ENCODE measurements at places on chromosomes 16 and 17. TPM values are rescaled to one million over a fixed set of nuclear protein-coding genes. Genes with fewer than 3 reads are reported as not detected.

The MYH3 gene
- 0.88 TPM for total RNA-seq

The LITAFD gene
- not detected for total RNA-seq

The VTN gene
- total RNA-seq = 0.06 TPM

The SBK1 gene
- under 0.01 TPM for total RNA-seq

The TBX2 gene
- total RNA-seq = 0.13 TPM

The TMEM220 gene
- 1.1 TPM for total RNA-seq

The TAC4 gene
- not detected for total RNA-seq

The SMIM36 gene
- total RNA-seq = not detected

The COPRS gene
- 45.7 TPM for total RNA-seq

The ZNF469 gene
- total RNA-seq = 0.82 TPM

The RDM1 gene
- not detected for total RNA-seq

The SCGB1C2 gene
- total RNA-seq = not detected

The SRL gene
- total RNA-seq = 0.06 TPM

The HSD17B2 gene
- 137 TPM for total RNA-seq

The NUP85 gene
- total RNA-seq = 41.9 TPM

The CPHXL2 gene
- not detected for total RNA-seq

The CMTM2 gene
- not detected for total RNA-seq

The ANKFN1 gene
- total RNA-seq = not detected

The CDYL2 gene
- total RNA-seq = 38.6 TPM

The PER1 gene
- total RNA-seq = 17.7 TPM

The AHSP gene
- total RNA-seq = not detected

The NHERF2 gene
- total RNA-seq = 52.4 TPM

The CCDC78 gene
- not detected for total RNA-seq

The XYLT1 gene
- total RNA-seq = 1.2 TPM

The CREBBP gene
- 30.8 TPM for total RNA-seq

The PYDC1 gene
- not detected for total RNA-seq

The CDH5 gene
- 927 TPM for total RNA-seq

The TNFRSF17 gene
- not detected for total RNA-seq

The TEKT3 gene
- not detected for total RNA-seq

The NXPH3 gene
- total RNA-seq = 1.5 TPM

The RHOT1 gene
- 47.1 TPM for total RNA-seq

The CD300A gene
- not detected for total RNA-seq

The TERB1 gene
- 0.06 TPM for total RNA-seq

The NPIPA2 gene
- total RNA-seq = 1.3 TPM

The PAM16 gene
- 18.5 TPM for total RNA-seq

The NRN1L gene
- total RNA-seq = not detected

The EFNB3 gene
- 0.16 TPM for total RNA-seq

The HOXB4 gene
- 2.3 TPM for total RNA-seq

The TMC5 gene
- not detected for total RNA-seq

The HOXB9 gene
- total RNA-seq = 0.49 TPM

The NT5M gene
- total RNA-seq = 1.4 TPM
